ENCODE measurements at places on chromosomes 6 and 20.

DNA sequence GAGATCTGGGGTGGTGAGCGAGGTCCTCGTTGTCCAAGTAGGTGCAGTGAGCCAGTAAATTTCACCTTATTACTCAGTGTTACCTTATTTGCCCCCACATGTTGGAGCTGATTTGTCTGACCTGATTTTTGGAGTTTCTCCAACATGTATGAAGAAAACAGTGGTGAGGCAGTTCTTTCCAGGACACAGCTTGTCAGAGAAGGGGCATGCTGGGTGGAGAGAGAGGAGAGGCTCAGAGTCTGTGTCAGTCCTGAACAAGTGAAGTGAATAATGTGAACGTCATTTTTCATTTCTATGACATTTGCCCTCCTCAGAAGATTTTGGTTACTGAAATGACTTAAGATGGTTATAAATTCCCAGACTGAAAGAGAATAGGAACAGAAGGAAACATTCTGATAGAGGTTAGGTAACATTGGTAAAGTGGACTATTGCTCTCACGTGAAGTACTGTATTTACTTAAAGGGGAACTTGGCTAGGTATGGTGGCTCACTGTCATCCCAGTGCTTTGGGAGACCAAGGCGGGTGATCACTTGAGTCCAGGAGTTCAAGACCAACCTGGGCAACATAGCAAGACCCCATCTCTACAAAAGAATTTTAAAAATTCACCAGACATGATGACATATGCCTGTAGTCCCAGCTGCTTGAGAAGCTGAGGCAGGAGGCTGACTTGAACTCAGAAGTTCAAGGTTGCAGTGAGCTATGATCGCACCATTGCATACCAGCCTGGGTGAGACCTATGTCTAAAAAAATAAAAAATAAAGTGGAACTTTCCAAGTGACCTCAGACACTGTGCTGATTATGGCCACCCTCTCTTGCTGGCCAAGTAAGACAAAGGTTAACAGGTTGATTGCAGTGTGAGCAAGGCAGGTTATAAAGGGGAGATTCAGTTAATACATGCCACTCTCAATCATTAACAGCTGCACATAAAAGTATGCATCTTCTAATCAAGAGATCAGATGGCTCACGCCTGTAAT, 184.3 kb downstream of the EDN1 start:
- DNase-seq: no peak

GRCh38 chr20:16517946-16518783, 55.1 kb downstream of the KIF16B start:
- DNase-seq: peak; percentile 46

- no peak for DNase-seq
These were observed 2.1 kb downstream of the EPM2A start for GRCh38 chr6:145733207-145733606.

DNA sequence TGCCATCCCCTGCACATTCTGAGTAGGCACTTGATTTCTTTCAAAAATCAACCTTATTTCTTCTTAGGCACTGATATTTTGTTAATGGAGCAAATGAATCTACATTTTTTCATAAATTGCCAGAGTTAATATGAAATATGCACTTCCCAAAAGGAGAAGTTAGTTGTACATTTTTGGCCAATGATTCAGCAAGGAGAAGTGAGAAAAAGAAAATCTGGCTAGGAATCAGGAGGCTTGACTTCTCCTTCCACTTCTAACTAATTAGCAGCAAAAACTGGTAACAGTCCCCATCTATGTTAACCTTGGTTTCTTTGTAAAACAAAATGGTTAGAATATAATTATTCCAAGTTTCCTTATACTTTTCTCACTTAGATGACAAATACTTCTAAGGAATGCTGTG, 7.0 kb upstream of the DSE start:
- peak; percentile 60 for DNase-seq

GRCh38 chr6:82906951-82907350, 158.7 kb downstream of the UBE3D start:
- peak; percentile 54 for DNase-seq

All from kidney glomerular epithelial cell (primary cell).